ENCODE measurements at places on chromosomes 3 and 15.

GRCh38 chr3:187994221-187995042 is 159.5 kb upstream of the LPP start:
- peak; percentile 85 for DNase-seq

GRCh38 chr3:139119331-139120025 is 74.8 kb upstream of the PRR23C start:
- no peak for DNase-seq

DNA sequence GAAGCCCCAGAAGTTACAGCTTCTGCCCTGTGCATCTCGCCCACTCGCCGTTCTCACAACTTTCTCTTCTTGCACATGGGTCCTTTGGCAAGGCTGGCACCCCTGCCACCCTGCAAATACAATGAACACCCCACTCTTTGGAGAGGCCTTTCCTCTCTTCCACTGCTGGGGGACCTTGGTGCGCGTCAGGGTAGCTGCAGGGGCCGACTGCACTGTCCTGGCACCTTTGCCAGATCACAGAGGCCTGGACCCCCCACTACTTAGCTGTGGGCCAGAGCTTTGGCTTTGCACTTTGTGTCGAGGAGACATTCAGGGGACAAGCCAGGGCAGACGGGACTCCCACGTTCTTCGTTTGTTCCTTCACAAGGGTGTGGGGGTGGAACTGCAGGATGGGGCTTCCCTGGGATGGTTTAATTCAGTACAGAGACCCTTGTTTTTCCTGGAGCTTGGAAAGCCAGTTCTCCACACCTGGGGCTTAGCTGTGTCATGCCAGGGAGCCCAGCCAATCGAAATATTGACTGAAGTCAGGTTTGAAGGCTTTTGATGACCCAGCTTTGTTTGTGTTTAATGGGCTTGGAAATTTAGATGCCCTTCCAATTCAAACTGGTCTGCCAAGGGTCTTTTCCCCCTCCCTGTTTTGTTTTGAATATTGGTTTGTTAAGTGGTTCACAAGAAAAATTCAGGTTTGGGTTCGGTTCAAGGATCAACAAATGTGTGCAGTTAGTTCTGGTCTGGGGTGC is 256.1 kb upstream of the TLE3 start:
- DNase-seq = no peak

DNA sequence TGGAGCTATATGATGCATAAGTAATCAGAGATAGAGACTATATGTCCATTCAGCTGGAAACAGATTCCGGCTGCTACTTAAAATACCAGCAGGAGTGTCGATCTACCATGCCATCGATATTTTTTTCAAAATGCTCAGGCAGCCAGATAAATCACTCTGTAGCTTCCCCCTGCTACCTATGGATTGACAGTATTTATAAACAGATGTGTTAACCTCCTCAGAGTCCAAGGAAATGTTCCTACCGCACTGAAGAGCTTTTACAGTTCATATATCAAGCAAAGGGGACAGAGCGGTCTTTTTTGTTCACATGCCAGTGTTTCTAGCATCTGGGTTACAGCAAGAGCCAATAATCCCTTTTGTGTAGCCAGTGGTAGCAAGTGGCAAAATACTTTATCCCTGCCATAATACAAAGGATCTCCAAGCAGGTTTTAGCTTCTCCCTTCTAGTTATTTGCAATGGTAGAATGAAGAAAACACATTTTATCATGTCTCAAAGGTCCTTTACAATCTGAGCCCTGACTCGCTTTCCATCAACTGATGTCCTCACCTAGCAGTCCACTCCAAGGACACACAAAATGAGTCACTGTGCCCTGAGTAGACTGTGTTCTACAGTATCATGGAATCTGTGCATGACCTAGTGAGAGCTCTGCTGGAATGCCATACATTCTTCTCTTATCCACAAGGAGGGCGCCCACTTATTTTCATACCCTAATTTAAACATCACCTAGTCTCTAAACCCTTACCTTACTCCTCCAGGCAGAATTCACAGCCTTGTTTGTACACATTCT is 507.0 kb downstream of the TBL1XR1 start:
- no peak for DNase-seq

- no peak for DNase-seq
Measured at GRCh38 chr3:166900866-166901577, 479.1 kb downstream of the ZBBX start.

DNA sequence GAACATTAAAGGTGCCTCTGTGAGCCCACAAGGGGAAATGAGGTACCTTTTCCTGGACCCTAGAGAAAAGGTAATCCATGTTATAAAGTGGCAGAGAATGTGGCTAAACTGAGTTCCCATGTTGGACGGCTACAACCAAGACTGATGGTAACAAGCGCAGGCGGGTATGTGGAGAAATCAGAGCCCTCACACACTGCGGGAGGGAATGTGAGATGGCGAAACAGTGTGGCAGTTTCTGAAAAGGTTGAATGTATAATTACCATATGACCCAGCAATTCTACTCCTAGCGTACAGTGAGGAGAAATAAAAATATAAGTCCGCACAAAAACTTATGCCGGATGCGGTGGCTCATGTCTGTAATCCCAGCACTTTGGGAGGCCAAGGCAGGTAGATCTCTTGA is 24.1 kb upstream of the SHISA5 start:
- no peak for DNase-seq

DNA sequence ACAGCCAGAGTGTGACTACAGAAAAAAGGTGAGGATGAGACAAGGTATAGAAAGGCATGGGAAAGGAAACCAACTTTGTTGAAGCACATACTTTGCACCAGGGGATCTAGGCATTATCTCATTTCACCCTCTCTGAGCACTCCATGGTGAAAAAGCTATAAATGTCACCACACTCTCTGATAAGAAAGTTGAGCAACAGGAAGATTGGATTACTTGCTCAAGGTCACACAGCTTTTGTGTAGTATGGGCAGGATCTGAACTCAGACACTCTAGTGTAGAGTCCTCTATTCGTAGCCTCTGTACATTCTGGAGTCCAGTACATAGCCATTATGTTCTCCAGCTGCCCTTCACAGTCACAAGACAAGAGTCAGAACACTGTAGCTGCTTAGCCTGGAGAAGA is 163.4 kb upstream of the SEMA6D start:
- DNase-seq = no peak

GRCh38 chr15:40650479-40650878 is 44.5 kb upstream of the RAD51 start:
- no peak for DNase-seq

DNA sequence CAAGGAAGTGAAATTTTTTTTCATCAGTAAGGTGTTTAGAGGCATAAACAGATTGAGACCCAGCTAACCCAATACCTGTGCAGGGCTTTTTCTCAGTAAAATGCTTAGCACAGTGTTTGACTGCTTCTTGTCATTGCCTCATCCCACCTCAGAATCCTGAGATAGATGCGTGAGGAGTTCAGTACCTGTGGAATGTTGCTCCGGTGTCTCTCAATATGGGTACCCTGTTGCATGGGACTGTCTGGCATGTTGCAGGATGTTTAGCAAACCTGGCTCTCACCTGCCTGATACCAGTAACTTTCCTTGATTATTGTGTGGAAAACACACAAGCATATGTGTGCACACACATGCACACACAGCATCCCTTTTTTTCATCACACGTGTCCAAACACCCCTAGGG is 128.4 kb downstream of the MCTP2 start:
- DNase-seq = no peak

DNA sequence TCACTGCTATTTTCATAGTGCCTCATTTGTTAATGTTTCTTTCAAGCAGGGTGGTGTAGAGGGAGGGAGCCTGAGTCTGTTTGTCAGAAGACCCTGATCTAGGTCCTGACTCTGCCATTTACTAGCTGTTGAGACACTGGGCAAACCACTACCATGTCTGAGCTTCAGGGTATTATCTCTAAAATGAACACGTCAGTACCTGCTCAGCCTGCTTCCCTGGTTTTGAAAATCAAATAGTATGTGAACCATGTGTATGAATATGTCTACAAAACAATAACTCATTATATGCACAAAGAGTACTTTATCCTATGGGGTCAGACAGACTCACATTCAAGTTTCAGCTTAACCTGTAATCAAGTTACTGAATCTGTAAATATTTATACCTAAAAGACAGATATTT is 25.1 kb downstream of the SYNPR start:
- DNase-seq = no peak

DNA sequence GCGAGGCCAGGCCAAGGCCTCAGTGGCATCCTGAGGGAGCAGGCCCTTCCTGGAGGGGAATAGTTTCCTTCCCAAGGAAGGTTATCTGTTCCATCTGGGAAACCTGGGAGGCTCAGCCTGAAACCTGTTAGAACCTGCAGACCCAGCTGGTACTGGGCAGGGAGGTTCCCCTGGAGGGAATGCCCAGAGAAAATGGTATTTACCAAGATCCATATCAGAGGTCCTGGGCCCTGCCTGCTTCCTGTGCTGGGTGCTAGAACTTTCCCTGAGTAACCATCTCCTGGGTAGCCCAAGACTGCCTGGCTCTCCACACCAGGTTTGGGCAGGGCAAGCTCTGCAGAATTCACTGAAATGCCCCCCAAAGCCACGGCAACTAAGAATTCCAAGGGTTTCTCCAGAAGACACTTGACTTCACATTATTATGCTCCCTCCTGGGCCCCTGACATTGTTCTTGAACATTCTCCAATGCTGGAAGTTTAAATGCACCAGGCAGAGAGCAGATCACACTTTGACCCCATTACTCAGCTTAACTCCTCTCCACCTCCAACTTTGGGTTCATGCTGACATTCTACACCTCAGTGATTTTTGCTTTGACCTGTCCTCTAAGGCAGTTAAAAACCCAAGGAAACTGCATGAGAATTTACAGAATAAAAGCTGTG is 2.0 kb downstream of the CA12 start:
- DNase-seq = no peak

DNA sequence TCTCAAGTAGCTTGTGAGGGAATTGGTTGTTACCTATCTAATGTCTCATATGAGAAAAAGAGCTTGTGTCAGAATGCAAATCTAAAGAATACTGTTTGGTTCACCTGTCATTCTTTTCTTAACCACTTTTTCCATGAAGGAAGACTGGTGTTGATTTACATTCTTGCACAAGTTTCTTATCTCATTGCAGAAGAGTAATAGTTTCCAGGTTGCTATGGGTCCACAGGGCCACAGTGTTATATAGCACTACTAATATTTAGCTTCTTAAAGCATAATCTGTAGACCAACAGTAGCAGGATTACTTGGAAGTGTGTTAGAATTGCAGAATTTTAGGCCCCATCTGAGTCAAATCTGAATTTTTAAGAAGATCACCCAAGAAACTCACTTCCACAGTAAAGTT is 697.5 kb downstream of the GBE1 start:
- DNase-seq = no peak

GRCh38 chr15:45307230-45307924 is 55.3 kb downstream of the SLC28A2 start:
- peak; percentile 61 for DNase-seq

- no peak for DNase-seq
Measured at GRCh38 chr15:63765338-63765737, 68.4 kb downstream of the HERC1 start.

GRCh38 chr15:79051941-79052731 is 38.4 kb downstream of the RASGRF1 start:
- no peak for DNase-seq

DNA sequence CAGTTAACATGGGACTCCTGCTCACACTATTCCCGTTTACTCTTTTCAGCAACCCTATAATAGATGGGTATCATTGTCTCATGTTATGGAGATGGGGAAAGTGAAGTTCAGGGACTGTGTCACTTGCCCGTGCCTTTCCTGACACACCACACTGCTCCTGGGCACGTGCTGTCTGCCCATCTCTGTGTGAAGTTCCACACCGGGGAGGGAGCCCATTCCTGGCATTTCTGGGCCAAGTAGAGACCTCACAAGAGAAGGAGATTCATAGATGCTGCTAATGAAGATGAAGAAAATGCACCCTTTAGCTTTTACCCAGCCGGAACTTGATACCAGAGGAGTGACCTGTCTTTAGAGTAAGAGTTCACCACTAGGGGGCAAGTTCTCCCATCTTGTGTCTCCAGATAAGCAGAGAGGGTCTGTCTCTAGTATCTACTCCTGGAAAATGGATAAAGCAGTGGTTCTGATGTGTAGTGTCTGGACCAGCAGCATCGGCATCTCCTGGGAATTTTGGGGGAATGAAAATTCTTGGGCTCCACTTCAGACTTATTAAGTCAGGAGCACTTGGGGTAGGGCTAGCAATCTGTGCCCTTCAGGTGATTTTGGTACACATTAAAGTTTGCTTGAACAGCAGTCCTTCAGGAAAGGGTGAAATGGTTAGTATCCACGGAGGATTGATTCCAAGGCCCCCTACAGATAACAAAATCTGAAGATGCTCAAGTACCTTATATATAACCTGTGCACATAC is 2.0 kb upstream of the TOPBP1 start:
- DNase-seq = peak; percentile 56

DNA sequence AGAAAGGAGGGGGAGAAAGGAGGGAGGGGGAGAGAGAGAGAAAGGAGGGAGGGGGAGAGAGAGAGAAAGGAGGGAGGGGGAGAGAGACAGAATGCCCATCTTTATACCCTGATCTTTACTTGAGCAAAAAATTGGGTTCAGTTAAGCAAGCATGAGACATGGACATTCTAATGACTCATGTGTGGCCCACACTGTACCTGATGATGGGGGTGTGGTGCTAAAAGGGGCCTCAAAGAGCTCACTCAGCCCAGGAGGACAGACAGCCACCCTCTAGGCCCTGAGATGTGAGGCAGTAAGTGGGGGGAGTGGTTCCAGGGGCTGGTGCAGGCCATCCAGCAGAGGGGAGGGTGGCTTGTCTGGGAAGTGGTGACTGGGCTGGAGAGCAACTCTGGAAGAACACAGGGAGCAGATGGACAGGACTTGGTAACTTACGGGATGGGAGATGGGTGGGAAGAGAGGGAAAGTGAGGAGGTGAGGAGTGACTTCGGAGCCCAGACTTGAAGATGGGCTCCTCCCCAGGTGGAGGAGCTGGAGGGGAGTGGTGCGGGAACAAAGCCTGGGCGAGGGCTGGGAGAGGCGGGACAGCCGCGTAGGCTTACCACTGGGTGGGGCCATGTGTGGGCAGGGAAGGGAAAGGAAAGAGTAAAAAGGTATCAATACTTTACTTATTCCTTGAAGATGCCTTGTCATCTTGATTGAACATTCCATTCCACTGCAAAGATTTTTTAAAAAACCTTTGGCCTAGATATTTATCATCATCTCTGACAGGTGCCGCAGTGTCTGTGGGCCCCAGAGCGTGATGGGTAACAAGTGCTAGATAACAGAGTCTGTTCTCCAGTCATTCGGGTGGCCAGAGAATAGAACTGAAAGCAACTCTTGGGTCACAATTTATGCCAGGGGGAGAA is 32.3 kb downstream of the TSPAN3 start:
- DNase-seq = no peak

DNA sequence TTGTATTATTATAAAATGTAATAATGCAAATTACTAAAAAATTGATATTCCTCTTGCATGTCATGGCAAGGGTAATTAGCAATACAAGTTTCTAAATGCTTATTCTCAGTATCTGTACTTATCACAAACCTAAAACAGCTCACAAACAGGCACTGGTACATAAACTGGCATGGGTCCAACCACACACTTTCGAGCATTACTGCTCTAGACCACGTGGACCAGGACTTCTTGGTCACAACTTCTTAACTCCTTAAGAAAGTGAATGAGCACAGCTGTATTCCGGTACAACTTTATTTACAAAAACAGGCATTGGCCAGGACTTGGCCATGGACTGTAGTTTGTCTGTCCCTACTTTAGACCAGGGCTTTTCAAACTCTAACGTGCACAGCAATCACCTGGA is 173.3 kb downstream of the SUCLG2 start:
- DNase-seq = no peak

Measured in fibroblast of skin of scalp (primary cell).